Thoracic aorta (tissue), 2 donors: ENCODE measurements at places on chromosomes 4 and X. TPM values are rescaled to one million over a fixed set of nuclear protein-coding genes. Genes with fewer than 3 reads are reported as not detected.

GRCh38 chr4:152536545-152537182, 772 bp upstream of the FBXW7 start:
- DNase-seq = no peak

DNA sequence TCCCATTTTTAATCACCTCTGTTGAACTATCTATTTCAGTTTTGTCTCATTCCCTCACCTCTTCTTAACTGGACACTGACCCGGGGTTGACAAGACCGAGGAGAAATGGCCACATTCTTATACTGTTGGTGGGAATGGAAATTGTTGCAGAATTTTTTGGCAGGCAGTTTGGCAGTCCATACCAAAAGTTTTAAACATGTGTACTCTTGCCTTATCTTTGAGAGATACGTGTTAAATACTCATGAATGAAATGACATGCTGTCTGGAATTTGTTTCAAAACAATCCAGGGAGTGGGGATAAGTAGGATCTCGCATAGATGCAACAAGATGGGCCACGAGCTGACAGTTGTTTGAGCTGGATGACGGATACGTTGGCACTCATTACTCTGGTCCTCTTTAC, 12.1 kb downstream of the FGFBP1 start:
- no peak for DNase-seq

DNA sequence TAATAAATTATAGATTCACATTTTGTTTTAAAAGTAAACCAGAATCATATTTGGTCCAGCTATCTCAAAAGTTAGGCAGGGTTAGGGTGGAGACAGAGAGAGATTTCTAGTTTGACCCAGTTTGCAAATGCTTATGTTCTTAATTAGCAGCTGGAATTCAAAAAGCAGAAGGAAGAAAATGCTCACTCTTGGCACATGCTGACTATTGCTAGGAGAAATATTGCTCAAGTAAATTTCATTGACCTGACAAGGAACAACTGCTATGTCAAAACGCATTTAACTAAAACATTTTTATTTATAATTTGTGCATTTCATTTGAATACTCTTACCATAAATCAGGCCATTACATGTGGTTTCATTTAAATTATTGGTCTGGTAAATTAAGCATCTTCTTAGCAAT, 131.8 kb downstream of the GLRA3 start:
- DNase-seq = no peak

GRCh38 chr4:26342328-26343037, 21.7 kb downstream of the RBPJ start:
- DNase-seq = no peak

DNA sequence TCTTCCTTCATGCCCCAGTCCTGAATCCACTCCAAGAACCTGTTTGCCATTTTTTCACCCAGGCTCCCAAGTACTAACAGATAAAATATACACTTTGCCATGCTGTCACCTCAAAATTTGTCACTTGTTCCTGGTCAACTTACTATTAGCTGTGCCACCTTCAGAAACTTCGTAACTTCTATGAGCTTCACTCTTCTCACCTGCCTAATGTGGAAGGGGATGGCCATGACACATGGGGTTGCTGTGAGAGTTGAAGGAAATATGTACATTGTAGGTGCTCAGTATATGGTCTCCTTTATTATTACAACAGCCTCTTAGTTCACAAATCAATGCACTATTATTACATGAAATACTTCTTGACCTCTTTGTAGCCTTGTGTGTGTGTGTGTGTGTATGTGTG, 10.4 kb downstream of the TMSB4X start:
- no peak for DNase-seq

DNA sequence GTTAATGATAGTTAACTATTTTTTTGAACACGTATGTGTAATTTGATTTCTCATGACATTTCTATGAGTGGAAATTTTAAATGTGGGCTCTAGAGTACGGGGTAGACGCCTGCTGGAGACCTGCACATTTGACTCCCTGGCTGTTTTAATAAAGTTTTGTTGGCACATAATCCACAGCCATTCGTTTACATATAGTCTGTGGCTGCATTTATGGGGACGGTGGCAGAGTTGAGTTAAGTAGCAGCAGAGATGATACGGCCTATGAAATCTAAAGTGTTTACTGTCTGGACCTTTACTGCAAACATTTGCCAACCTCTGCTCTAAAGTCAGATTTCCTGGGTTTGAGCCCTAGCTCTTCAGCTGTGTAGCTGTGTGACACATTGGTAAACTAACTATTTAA, 118.8 kb downstream of the CHRNA9 start:
- DNase-seq = no peak

DNA sequence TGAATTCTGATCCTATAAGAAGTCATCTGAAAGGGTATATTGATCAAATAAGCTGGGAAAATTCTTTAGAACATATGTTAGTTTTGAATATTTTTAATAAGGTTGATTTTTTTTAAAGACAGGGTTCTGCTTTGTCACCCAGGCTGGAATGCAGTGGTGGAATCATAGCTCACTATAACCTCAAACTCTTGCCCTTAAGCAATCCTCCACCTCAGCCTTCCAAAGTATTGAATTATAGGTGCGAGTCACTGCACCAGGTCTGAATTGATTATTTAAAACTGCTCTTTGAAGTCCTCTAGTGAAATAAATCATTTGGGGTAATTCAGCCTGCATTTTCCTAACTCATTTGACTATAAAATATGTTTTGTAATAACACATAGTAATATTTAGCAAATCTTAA, 812.3 kb downstream of the PDHA2 start:
- DNase-seq = no peak

DNA sequence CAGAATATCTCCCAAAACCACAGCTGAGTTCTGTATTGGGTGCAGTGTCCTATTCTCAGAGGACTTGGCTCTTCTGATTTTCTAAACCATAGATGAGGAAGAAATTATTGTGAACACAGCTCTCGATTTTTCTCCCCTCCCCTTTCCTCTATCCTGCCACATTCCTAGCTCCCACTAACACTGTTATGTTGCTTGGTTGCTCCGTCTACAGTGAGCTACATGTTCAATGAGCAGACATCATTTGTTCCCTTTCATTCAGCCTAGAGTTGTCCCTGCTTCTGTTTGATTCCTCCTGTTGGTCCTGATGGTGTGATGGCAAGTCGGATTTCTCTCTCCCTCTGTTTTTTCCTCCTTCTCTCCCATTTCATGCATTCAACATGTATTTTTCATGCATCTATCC, 65.9 kb downstream of the DIPK2B start:
- no peak for DNase-seq

GRCh38 chr4:129623233-129623875, 527.4 kb downstream of the C4orf33 start:
- no peak for DNase-seq

- DNase-seq = no peak
Measured at GRCh38 chr4:33171873-33172525, 2451.8 kb downstream of the PCDH7 start.

DNA sequence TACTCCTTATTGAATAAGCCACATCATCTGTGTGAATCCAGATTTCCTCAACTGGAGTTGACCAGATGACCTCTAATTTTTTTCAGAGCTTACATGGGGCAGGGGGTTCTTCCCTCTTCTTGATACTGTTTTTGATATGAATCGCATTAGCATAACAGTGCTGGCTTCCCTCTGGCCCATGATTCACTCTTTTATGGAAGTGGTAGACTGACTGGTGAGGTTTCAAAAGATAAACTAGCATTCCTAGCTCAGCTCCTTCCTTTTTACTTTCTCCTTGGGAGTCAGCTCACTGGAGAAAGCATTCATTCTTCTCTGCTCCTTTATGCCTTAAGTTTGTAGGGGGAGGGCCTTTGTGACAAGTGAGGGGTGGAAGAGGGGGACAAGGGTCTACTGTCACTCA, 161.0 kb upstream of the FGF13 start:
- DNase-seq = no peak

DNA sequence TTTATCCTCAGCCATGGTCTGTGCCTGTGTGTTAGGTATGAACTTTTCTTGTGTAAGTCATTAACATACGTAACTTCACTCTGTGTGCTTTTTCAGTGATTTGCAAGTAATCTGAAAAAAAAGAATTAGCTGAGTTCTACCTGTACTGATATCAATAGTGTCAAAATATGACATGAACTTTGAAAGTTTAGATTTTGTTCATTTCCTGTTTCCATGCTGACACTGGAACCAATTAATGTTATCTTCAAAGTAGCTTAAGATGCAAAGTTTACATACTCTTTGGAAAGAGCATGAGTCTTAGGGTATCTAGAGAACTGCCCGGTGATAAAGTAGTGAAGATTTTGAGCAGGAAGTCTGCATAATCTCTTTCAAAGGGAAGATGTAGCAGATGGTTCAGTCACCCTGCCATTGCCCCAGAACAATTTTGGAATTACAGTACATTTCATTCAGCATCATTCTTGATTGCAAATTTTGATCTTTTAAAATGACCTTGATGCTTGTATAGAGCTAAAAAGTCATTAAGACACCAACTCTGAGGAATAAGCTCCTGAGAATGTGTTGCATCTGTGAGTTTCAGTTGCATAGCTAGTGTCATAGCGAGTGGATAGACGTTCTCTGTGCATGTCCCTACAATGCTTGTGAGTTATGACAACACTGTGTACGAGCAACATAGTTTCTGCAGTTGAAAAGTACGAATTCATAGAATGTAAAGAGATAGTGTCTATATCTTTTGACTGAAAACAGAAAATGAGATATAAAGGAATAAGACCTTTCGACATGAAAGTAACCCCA, 130.5 kb downstream of the PTTG2 start:
- DNase-seq = no peak

DNA sequence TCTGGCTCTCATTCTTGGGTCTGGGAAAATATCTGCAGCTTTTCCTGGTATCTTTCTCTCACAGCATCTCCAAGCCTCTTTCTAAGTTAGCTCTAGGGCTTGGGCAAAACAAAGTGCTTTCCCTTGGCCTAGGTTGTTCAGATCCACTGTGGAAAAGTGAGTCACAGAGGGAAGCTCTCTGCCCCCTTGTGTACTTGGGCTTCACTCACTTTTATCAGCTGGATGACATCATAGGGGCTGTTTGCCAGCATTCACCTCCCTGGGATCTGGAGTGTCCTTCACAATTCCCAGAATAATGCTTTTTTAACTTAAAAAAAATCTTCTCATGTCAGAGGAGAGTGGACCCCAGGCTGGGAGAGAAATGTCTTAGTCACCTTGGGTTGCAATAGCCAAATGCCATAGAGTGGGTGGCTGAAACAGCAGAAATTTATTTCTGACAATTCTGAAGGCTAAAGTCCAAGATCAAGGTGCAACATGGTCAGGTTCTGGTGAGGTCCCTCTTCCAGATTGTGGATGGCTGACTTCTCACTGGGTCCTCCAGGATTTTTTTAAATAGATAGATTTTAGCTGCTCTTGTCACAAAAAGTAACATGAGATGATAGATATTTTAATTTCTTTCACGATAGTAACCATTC, 247.8 kb downstream of the SH2D1A start:
- no peak for DNase-seq

GRCh38 chrX:111124418-111124817, 28.4 kb downstream of the PAK3 start:
- DNase-seq = no peak

- no peak for DNase-seq
Measured at GRCh38 chr4:26992657-26993361, 132.2 kb downstream of the STIM2 start.

GRCh38 chr4:8725845-8726244, 133.3 kb downstream of the CPZ start:
- DNase-seq = no peak

DNA sequence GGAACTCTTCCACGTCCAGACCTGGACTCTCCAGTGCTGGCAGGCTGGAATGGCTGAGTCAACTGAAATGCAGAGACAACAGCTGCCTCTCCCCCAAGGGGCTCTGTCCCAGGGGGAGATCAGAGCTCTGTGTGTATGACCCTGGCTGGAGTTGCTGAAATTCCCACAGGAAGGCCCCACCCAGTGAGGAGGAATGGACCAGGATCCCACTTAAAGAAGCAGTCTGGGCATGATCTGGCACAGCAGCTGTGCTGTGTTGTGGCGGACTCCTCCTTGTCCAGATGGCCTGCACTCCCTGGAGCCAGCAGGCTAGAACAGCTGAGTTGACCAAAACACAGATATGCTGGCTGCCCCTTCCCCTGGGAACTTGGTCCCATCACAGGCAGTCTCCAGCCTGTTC, 25.4 kb downstream of the C4orf17 start:
- DNase-seq = no peak

DNA sequence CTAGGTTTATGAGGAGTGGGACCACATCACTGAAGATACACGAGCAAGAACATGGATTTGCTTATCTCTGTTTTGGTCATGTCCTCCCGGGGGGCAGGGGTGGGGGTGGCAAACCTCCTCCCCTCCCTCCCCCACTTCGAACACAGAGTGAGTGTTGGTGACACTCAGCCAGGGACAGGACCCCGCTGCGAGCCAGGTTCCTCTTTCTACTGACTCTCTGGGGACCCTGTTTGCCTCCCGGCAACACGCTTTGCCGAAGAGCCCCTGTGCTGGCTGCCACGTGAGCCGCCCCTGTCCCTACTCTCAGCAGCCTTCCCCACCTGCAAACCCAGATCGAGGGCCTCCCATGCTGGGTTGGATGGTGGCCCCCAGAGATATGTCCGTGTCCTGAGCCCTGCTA, 34.7 kb downstream of the P2RY8 start:
- no peak for DNase-seq

DNA sequence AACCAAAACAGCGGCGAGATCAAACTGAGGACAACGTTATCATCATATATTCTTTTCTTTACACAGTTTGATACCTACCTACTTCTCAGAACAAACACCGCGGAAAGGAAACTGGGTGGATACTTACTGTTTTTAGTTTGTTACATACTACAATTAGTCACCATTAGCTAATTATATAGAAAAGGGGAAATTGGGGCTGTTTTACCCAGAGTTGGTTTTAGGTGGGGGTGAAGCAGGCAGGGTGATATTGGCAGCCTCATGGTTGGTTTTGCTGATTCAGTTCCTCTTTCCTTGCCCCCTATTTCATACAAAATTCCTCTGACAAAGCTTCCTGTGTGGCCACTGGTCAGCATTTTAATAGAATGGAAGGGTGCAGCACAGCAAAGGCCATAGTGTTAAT, 77.8 kb downstream of the SORBS2 start:
- DNase-seq = no peak

HEPH gene
- total RNA-seq = 109 TPM

STOX2 gene
- total RNA-seq = 20.2 TPM

ERAS gene
- total RNA-seq = not detected

BEND2 gene
- not detected for total RNA-seq

AMBN gene
- total RNA-seq = not detected

TCEANC gene
- 9.6 TPM for total RNA-seq

UCP1 gene
- total RNA-seq = not detected

FGF13 gene
- total RNA-seq = 21.3 TPM
